ENCODE measurements at places on chromosomes 2 and 18.

GRCh38 chr2:20175267-20175666 is 49.7 kb downstream of the SDC1 start:
- H3K27ac ChIP-seq: no peak overlapping the region
- H3K4me3 ChIP-seq: no peak overlapping the region
- no peaks in the 10 kb centered on the region for H3K27me3 ChIP-seq
- H3K36me3 ChIP-seq: no peaks in the 10 kb centered on the region

- no peaks in the 10 kb centered on the region for H3K36me3 ChIP-seq
- peak overlapping the region; percentile 13 for H3K4me3 ChIP-seq
- peak overlapping the region; percentile 78 for H3K27ac ChIP-seq
- DNase-seq: no peak
- H3K27me3 ChIP-seq: no peaks in the 10 kb centered on the region
These were observed 408.7 kb upstream of the NRP2 start for GRCh38 chr2:205273627-205274026.

DNA sequence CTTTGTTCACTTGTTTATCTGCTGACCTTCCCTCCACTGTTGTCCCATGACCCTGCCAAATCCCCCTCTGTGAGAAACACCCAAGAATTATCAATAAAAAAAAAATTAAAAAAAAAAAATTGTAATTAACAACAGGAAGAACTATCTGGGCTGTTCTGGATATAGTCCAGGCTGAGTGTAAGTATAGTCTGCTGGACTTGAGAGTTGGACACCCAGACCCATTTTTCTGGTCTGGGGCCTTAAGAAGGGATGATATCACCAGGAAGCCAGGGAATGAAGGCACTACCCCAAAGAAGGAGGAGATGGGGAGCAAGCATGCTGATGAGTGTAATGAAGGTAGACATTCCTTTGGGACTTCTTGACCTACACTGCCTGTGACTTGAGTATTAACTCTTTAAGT is 72.1 kb upstream of the ZFP36L2 start:
- H3K27ac ChIP-seq: no peak overlapping the region
- H3K36me3 ChIP-seq: no peaks in the 10 kb centered on the region

DNA sequence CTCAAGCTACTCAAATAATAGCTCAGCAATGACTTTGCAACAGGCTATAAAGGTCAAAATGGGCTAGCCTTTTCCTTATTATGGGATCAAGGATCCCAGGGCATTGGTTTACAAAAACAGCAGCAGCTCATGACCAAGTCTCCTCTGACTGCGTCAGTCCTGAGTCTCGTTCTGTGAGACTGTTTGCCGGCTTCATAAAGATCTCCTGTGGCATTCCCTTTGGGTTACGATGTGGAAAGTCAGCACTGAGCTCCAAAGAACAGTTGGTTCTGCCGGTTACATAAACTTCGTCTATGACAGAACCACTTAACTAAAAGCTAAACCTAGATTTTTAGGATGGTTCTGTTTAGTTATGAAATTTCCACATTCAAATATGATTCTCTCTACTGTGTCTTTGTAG is 674.9 kb downstream of the ZEB2 start:
- no peak overlapping the region for H3K27ac ChIP-seq
- no peaks in the 10 kb centered on the region for H3K27me3 ChIP-seq
- H3K4me3 ChIP-seq: no peak overlapping the region
- H3K36me3 ChIP-seq: no peaks in the 10 kb centered on the region
- no peak for DNase-seq

DNA sequence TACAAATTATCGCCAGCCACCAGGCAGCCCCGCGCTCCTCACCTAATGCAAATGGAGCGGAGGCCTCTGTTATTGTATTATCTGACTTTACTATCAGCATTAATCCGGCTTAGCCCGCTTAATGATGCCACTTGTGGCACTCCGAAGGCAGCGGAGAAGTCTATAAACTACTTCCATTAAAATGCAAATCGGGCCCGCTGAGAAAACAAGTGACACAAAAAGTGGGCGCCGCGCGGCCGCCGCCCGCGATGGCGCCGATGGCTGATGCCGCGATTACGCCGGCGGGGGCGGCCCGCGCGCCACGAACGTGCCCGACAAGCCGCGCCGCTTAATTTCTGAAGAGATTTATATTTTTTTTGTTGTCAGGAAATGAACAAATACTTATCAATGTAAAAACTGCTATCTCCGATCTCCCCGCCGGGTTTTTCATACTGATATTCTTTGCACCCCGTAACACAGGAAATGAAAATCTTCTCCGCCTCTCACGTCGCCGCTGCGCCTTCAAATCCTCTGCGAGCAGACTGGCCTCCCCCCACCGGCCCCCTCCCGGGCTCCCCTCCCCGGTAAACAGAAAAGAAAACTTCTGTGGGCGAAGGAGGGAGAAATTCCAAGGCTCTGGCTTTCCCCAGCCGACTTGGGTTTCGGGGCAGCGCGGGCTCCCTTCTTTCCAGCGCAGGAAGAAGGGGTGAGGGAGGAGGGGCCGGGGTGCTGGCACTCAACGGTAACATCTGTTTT is 221.8 kb downstream of the INSIG2 start:
- peak; percentile 63 for DNase-seq
- no peaks in the 10 kb centered on the region for H3K36me3 ChIP-seq
- peaks cover 8% of the 10 kb centered on the region for H3K4me1 ChIP-seq

DNA sequence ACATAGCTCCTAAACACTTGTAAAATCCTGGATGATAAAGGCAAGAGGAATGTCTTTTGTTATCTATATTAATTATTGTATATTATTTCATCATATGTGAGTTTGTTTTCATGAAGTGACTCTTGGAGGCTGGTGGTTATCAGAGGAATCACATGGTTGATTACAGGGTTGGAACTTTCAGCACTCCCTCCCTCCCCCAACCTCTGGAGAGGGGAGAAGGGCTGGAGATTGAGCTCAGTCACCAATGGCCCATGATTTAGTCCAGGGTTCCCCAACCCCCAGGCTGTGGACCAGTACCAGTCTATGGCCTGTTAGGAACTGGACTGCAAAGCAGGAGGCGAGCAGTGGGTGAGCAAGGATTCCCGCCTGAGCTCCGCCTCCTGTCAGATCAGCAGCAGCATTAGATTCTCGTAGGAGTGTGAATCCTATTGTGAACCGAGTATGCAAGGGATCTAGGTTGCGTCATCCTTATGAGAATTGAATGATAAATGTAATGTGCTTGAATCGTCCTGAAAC is 37.7 kb downstream of the FBXO48 start:
- H3K27me3 ChIP-seq: no peaks in the 10 kb centered on the region
- no peaks in the 10 kb centered on the region for H3K36me3 ChIP-seq
- H3K4me1 ChIP-seq: no peaks in the 10 kb centered on the region

DNA sequence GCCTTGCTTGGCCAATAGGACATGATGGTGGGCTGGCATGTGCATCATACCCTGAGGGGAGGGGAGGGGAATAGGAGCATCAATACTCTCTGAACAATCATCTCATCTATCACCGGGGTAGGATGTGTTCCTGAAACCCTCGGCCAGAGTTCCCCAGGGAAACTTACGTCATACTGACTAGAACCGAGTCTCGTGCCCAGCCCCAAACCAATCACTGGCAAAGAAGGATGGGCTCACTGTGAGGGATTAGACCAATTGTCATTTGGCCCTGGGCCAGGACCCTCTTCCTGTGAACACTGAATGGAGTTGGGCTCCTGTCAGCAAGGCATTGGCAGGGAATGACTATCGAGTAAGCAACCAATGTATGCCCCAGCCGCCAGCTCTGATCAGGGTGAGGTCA is 261.5 kb downstream of the MYCN start:
- no peak overlapping the region for H3K4me3 ChIP-seq
- no peaks in the 10 kb centered on the region for H3K4me1 ChIP-seq
- DNase-seq: no peak
- H3K27ac ChIP-seq: no peak overlapping the region

DNA sequence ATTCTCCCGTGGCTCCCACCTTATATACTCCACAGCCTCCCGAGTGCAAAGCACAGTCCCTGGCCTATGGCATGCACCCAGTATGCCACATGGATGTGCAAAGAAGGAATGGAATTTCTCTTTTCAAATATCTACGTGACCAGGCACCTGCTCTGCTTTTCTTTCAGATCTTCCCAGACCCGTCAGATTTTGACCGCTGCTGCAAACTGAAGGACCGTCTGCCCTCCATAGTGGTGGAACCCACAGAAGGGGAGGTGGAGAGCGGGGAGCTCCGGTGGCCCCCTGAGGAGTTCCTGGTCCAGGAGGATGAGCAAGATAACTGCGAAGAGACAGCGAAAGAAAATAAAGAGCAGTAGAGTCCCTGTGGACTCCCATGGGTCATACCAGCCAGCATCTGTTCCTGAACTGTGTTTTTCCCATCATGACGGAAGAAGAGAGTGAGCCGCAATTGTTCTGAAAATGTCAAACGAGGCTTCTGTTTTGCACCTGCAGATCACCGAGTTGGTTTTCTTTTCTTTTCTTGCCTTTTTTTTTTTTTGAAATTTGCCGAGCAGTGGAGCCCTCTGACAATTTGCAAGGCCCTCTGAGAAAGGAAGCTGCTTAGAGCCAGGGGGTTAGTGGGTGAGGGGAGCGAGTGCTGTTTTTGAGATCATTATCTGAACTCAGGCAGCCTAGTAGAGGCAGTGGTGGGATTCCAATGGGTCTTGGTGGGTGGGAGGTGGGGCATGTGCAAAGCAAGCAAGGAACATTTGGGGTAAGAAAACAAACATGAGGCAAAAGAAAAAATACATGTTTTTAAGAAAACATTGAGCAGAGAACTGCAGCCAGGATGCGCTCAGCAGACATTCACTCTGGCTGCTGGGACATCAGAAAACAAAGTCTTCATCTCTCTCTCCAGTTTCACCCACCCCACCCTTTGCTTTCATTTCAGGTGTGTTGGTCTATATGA is 26.2 kb downstream of the LBH start:
- H3K4me1 ChIP-seq: no peaks in the 10 kb centered on the region
- peaks cover 13% of the 10 kb centered on the region for H3K36me3 ChIP-seq
- H3K27ac ChIP-seq: no peak overlapping the region
- no peak overlapping the region for H3K4me3 ChIP-seq

DNA sequence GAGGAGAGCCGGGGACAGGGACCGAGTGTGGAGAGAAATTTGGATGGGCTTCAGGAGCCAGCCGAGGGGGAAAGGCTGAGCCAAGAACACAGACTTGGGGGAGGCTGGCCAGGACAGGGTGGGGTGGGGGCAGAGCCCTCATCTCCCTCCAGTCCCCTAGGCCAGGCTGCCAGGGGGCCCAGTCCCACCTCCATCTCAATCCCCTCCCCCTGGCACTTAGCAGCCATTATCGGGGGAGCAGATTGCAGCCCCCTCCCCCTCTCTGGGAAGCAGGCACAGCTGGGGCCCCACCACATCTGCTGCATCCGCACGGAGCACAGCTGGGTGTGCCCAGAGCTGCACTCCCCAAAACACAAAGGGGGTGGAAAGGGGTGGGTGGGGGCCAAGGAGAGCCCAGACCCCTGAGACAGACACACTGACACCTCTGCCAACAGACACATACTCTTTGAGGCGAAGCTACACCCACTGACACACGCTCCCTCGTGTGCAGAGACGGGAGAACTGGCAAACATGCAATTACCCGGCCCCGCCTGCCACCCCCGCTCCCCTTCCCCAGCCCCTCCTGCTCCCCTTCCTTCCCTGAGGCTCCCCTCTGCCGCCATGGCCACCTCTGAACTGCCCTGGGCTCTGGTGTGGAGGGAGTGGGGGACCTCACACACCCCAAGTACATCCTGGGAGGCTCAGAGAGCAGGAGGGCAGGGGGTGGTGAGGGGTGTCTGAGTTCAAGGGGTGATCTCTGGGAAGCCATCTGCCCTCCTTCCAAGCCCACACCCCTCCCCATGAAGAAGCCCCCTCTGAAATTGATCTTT is 5.1 kb upstream of the ASIC4 start:
- peaks cover 13% of the 10 kb centered on the region for H3K36me3 ChIP-seq
- no peak overlapping the region for H3K27ac ChIP-seq
- peaks cover 9% of the 10 kb centered on the region for H3K27me3 ChIP-seq
- H3K4me3 ChIP-seq: peak overlapping the region; percentile 59
- H3K4me1 ChIP-seq: peaks cover 17% of the 10 kb centered on the region
- no peak for DNase-seq

DNA sequence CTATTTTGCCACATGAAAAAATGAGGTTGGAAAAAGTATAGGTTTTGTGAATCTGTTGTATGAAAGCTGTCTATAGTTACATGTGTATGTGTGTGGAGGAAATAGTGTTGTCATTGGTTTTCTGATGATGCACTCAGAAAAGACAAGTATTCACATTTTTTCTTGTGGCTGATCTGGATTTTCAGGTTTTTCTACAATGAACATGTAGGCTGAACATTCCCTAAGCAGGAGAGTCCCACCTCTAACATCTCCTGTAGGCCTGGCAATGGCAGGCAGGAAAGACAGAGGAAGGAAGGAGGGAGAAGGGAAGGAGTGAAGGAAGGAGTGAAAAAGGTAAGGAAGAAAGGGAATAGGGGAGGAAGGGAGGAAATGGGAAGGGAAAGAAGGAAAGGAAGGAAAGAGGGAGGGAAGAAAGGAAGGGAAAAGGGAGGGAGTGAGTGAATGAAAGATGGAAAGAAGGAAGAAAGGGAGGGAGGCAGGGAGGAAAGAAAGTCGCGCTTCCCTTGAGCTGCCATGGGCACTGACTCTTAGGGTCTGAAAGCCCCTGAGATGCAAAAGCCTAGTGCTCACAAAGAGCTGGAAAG is 495 bp upstream of the IL36RN start:
- no peak overlapping the region for H3K27ac ChIP-seq
- H3K36me3 ChIP-seq: no peaks in the 10 kb centered on the region
- no peaks in the 10 kb centered on the region for H3K4me1 ChIP-seq
- peaks cover 2% of the 10 kb centered on the region for H3K27me3 ChIP-seq
- DNase-seq: no peak
- no peak overlapping the region for H3K4me3 ChIP-seq

DNA sequence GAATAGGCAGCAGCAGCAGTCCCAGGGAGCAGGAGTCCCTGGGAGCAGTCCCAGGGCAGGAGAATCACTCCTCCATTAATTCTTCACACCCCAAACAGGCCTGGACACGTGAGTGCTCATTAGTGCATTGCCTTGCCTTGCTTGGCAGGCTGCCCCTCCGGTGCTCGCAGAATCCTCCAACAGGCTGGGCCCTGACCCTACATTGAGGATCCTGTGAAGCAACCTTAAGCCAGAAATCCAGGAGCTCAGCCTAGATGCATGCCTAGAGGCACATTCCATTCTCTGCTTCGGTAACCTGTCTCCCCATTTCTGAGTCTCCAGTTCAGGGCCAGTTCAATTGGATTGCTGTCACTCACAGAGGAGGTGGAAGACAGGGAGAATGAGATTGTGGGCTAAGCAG is 97.4 kb upstream of the LRATD1 start:
- H3K36me3 ChIP-seq: no peaks in the 10 kb centered on the region
- H3K4me1 ChIP-seq: no peaks in the 10 kb centered on the region
- DNase-seq: no peak

GRCh38 chr2:46634905-46635304 is 155.5 kb downstream of the TMEM247 start:
- H3K36me3 ChIP-seq: no peaks in the 10 kb centered on the region
- no peak for DNase-seq
- no peaks in the 10 kb centered on the region for H3K27me3 ChIP-seq

GRCh38 chr2:18474700-18475099 is 85.8 kb downstream of the RDH14 start:
- H3K4me3 ChIP-seq: no peak overlapping the region
- H3K27me3 ChIP-seq: no peaks in the 10 kb centered on the region
- no peaks in the 10 kb centered on the region for H3K4me1 ChIP-seq
- DNase-seq: no peak
- no peaks in the 10 kb centered on the region for H3K36me3 ChIP-seq

Data from H9 (cell line).